ENCODE measurements at places on chromosomes 13 and 19.

DNA sequence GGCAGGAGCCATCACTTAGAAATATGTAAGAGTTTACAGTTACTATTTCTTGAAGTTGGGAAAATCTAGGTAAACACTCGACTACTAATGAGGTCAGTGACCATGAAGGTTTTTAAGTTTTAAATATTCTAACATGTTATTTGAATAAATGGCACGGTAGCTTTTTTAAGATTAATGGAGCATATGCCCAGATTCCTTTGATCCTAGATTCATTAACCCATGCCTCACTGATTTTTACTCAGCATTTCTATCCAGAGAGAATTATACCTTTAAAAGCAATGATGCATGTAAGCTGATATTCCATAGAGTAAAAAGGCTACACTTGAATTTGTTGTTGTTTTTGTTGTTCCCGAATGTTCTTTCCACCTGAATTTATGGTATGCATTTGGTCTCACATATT is 541.4 kb downstream of the DACH1 start:
- DNase-seq: no peak

DNA sequence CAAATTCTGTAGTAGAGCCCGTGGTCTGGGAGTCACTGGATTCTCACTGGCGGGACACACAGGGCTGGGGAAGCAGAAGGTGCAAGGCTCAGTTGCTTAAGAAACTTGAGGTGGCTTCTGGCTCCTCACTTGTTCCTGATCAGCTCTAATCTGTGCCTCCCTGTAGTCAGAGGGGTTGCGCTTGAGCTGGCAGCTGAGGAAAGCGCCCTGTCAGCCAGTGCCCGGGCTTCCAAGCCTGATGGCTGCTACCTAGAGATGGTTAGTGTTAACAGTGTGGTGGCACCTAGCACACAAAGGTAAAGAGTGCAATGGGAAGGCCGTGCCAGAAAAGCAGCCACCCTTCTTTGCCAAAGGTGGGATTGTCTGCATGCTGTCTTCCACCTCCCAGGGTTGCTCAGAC is 8.8 kb downstream of the HNRNPM start:
- DNase-seq: no peak

DNA sequence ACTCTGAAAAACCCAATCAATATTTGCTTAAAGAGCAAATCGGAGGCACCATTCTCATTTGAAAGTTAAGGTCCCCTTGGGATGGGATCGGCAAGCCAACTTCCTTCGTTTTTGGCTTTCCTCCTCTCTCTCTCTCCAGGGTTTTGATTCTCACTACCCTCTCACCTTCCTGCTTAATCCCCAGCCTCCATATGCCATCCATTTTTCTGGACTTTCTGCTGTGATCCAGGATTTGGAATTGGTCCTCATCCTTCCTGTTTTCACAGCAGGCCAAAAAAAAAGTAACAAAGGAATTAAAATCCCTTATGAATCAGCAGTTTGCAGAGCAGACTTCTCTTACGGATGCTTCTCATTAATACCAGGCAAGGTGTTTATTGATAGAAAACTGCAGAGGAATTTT is 283.1 kb upstream of the TMTC4 start:
- no peak for DNase-seq

DNA sequence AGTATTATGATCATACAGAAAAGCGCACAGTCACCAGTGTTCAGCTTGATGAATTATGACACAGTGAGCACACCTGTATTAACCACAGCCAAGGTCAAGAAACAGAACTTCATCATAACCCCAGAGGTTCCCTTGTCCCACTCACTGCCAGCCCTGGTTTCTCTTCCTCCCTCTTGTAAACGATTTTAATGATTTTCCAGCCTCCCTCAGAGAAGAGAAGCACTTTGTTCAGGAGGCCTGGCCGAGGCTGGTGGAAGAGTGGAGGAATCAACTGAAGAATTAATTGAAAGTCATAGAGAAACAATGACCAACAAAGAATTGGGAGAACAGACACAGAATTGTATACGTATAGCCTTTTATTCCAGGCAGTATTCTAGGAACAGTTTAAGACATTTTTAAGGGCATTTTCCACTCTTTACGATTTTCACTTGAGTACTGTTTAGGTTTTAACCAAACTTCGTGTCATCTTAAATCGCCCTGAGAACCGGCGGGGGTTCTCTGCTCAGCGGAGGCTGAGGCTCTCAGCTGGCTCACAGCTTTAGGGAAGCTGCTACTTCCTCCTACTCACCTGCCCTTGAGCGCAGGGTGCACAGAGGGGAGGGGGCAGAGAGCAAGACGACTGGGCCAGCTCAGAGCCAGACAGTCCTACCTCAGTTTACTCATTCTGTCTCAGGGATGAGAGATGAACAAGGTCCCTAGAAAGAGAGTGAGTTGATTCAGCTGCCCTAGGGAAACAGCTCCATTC is 108.6 kb downstream of the AKAP11 start:
- DNase-seq: no peak

GRCh38 chr13:105097521-105097920 is 1437.9 kb downstream of the EFNB2 start:
- DNase-seq: no peak

- DNase-seq: no peak
Measured at GRCh38 chr19:5489551-5489950, 34.3 kb downstream of the ZNRF4 start.

DNA sequence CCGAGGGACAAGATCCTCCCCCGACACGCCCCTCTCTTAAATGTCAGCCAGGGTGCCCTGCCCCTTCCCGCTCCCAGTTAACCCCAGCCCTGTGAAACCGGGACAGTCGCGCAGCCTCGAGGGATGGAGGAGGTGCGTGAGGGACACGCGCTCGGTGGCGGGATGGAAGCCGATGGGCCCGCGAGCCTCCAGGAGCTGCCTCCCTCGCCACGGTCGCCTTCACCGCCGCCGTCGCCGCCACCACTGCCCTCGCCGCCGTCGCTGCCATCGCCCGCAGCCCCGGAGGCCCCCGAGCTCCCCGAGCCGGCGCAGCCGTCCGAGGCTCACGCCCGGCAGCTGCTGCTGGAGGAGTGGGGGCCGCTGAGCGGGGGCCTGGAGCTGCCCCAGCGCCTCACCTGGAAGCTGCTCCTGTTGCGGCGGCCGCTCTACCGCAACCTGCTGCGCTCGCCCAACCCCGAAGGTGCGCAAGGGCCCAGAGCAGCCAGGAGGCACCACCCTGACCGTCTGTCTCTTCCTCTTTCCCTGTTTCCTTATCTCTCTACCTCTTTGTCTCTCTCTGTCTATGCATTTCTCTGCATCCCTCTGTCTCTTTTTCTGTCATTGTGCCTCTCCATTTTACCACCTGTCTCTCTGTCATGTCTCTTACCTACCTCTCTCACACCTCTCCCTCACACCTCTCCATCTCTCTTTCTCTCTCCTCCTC is at the start of gene NCCRP1:
NCCRP1 (plus strand) TSS at position 105 of the 703 bp plus-strand sequence; CDS start at position 124, 19 bp downstream.
- peak; percentile 24 for DNase-seq

DNA sequence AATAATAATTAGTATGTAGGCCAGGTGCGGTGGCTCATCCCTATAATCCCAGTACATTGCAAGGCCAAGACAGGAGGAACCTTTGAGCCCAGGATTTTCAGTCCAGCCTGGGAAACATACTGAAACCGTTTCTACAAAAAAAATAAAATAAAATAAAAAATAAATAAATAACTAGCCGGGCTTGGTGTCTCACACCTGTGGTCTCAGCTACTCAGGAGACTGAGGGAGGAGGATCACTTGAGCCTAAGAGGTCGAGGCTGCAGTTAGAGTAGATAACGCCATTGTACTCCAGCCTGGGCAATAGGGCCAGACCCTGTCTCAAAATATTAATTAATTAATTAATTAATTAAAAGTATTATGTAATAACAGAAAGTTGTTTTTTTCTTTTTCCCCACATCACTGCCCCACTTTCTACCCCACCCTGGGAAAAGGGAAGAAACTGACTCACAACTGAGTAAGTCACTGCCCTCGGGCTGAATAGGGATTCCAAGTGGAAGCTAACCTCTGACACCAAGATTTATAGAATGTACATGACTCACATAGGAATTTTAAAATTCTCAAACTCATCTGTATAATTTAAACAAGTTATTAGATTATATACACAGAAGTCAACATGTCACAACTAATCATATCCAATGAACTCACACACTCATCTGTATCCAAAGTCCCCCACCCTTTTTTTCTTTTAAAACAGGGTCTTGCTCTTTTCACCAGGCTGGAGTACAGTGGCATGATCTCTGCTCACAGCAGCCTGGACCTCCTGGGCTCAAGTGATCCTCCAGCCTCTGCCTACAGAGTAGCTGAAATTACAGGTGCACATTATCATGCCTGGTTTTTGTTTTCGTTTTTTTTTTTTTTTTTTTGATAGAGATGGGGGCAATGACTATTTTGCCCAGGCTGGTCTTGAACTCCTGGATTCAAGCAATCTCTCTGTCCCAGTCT is 12.5 kb downstream of the ZNF611 start:
- no peak for DNase-seq

- no peak for DNase-seq
Measured at GRCh38 chr13:73590795-73591194, 532.0 kb downstream of the KLF5 start.

GRCh38 chr19:57905258-57905657 is 11.1 kb downstream of the ZNF417 start:
- DNase-seq: no peak

- DNase-seq: no peak
Measured at GRCh38 chr13:60986301-60986700, 429.3 kb downstream of the PCDH20 start.

- DNase-seq: no peak
Measured at GRCh38 chr13:104779311-104779993, 1713.2 kb upstream of the SLC10A2 start.

GRCh38 chr19:14149509-14149994 is 13.2 kb upstream of the ASF1B start:
- no peak for DNase-seq

DNA sequence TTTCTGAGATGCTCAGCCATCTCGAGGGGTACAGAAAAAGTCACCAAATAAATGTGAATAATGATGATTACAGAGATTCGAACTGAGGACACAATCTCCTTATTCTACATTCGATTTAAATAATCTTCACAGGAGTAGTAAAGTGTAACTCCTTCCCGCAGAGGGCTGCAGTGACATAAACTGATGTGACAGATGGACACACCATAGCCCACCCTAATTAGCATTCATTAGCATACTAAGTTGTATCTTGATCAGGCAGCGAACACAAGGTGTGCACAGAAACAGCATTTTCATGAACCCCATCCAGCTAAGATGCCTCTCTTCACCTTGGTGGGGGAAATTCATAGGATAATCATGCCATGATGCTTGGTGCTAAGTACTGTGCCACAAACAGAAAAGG is 83.0 kb downstream of the TNFSF11 start:
- DNase-seq: no peak

DNA sequence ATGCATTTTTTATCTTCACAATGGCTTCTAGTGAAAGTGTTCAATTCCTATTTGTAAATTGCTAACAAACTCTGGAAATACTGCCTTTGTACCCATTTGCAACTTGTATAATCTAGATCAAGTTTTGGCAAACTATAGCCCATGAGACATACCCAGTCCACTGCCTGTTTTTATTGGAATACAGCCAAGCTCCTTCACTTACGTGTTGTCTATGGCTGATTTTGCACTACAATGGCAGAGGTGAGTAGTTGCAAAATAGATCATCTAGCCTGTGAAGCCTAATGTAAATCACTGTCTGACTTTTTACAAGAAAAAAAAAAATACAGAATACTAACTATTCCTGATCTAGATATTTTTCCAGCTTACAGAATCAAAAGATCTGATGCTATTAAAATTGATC is 37.1 kb downstream of the DZIP1 start:
- no peak for DNase-seq

GRCh38 chr19:16210168-16210567 is 12.5 kb downstream of the AP1M1 start:
- no peak for DNase-seq

DNA sequence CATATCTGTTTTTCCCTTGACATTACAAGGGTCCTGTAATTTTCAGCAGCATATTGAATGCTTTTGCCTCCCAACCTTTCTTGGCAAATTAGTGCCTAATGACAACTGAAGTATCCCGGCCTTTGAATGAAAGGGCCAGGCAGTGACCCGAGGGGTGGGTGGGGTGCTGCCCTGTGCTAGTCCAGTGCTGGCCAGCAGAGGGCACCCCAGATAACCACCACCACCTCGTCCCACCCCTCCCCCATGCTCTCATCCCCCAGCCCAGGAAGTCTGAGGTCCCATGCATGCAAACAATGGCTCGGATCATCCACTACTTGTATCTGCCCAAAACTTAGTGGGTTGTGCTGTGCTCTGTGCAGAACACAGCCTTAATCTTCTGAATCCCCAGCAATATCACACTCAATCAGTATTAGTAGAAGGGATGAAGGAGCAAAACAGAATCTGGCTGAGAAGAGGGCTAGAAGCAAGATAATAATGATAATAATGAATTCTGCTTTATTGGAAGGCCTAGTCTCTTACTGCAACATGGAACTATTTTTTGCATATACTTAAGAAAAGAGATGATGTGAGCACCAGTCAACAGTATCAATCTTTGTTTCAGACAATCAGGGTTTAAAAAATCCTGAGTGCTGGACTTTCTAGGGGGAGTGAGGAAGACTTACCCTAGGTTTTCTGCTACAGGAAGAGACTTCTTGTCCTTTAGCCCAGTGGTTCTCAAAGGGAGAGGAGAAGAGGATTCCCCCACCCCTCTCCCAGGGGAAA is 3.8 kb downstream of the ATP12A start:
- peak; percentile 95 for DNase-seq

DNA sequence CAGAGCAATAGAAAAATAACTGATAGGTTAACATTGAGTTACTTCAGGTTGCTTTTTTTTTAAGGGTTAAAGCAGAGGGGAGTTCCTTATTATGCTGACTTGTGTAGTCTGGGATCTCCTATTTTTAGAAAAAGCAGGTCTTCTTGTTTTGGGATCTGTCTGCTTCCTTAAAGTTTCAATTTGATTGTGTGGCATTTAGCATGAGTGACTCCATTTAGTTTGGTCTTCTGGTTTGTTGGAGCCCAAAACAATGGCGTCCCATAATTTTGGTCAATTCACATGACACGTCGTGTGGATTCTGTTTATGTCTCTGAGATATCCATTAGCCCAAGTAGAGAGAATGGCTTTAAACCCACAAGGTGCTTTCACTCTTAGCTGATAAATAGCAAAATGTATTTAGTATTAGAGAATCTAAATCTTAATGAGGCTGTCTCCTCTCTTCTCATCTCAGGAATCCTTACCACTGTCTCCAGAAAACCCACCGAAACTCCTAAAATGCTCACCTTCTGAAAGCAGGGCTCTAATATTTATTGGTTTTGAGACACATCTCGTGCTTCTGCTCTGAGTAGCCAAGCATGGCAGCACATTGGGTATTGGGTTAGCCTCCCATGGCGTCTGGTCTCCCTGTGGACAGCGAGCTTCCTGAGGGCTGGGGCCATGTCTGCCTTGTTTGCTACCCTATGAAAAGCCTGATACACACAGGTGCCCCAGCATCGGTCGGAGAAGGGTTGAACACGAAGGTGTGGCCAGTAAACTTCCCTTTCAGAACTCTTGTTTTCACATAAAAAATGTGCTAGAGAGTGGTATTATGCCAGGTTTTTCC is 67.2 kb upstream of the GPR183 start:
- no peak for DNase-seq

Data from WERI-Rb-1 (cell line).